ENCODE measurements at places on chromosomes 12 and 14.

DNA sequence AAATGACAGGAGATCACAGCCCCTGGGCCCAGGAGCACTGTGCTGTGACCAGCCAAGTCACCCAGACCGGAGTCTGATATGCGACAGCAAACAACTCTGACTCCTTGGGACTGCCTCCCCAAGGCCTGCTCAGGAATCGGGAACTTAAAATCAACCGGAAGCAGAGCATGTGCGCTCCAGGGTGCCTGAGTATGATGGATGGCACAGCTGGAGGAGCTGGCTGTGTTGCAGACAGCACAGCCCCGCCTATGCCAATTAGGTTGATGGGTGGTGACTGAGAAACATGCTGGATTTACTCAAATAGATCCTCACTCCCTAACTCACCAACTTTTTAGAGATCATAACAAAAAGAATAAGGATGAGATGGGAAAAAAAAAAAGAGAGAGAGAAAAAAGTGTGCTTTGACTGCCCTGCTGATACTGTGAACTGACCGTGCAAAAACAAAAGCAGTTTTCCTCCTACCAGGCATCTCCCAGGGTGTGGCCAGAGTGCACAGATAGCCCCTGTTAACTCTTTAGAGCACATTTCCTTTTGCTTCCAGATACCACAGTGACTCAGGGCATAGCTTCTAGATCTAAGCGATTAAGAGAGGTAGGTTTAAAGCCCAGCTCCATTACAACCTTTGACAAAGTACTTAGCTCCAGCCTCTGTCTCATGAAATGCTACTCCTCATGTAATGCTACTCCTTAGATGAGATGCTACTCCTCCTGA lies 27.4 kb upstream of the STON2 start:
- DNase-seq: no peak

- no peak for DNase-seq
Measured at GRCh38 chr14:89452281-89452680, 35.2 kb upstream of the FOXN3 start.

- DNase-seq: no peak
Measured at GRCh38 chr14:21915826-21916225, 242.2 kb upstream of the OR4E1 start.

- DNase-seq: no peak
Measured at GRCh38 chr12:130053651-130054069, 108.6 kb upstream of the FZD10 start.

DNA sequence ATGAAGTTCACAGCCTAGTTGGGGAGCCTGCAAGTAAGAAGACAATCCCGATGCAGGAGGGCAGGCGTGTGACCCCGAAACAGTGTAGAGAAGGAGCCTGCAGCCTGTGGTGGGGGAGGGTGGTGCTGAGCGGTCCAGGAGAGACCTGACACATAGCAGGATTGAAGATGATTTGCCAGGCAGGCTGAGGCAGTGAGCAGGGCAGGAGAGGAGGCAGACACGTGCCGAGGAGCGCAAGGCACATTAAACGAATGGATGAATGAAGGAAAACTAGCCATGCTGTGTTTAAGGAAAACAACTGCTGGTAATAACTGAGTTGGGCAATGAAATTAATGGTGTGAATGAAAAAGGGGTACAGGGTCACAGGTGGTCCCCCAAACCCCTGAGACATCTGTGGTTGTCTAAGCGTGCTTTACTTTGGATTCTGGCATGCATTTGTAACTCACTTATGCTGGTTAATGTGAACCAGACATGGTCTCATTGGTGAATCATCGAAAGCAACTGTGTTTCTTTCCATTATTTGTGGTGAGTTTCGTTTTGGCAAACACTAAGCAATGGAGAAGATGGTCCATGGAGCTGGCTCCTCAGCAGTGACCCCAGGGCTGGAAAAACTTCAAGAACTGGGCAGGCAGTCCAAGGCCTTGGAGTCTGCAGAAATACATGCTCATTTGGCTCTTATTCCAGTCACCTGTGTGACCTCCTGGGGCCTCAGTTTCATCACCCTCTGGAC lies 96.9 kb upstream of the EVL start:
- DNase-seq: no peak

DNA sequence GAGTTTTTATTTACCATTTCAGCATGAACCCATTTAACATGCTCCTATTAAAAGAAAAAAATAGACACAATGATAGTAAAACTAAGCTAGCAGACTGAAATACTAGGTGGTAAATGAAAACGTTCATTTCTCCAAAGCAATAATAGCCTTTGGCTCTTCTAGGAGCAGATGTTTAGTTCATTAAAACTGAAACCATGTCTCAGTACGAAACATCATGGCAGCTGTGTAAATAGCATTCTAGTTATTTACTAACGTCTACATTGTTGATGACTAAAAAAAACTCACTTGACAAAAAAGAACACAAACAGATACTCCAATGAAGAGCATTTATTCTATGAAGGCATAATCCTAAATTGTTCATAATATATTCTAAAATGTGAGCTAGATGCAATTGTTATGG lies 17.9 kb downstream of the RECQL start:
- no peak for DNase-seq

All from CD4-positive, alpha-beta T cell treated with Interleukin-15 for 1 hour (primary cell).